ENCODE measurements at places on chromosomes 6 and 20.

- no peak for DNase-seq
Measured at GRCh38 chr6:11160199-11160598, 48.7 kb upstream of the ERVFRD-1 start.

GRCh38 chr6:43807228-43808061 is 37.4 kb downstream of the VEGFA start:
- DNase-seq = no peak

DNA sequence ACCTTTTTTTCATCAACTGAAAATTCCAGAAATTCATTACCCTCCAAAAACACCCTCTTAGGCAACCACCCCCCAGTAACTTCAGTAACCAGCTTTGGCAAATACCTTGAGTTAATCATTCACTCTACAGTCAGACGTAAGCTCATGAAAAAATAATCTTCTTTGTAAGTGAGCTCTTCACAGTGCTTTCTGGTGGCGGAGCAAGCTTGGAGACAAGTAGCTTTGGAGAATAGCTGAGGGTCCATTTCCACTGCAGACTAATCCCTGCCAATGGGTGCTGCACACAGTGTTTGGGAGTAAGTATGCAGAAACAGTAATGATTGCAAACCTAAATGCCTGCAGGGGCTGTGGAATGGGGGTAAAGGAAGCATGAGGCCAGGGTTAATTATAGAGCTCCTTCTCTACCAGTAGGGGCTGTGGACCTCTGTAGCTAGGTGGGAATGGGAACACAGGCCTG is 56.8 kb upstream of the HINT3 start:
- no peak for DNase-seq

DNA sequence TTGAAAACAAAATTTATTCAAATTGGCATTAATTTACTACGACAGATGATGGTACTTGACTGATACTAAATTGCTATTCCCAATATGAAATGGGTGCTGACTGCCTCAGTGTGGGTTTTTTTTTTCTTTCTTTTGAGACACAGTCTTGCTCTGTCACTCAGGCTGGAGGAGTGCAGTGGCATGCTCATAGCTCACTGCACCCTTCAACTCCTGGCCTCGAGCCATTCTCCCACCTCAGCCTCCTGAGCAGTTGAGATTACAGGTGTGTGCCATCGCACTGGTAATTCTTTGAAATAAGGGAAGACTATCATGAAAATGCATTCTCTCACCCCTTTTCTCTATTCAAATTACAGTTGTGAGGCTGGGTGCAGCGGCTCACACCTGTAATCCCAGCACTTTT is 22.5 kb downstream of the PDSS2 start:
- no peak for DNase-seq

DNA sequence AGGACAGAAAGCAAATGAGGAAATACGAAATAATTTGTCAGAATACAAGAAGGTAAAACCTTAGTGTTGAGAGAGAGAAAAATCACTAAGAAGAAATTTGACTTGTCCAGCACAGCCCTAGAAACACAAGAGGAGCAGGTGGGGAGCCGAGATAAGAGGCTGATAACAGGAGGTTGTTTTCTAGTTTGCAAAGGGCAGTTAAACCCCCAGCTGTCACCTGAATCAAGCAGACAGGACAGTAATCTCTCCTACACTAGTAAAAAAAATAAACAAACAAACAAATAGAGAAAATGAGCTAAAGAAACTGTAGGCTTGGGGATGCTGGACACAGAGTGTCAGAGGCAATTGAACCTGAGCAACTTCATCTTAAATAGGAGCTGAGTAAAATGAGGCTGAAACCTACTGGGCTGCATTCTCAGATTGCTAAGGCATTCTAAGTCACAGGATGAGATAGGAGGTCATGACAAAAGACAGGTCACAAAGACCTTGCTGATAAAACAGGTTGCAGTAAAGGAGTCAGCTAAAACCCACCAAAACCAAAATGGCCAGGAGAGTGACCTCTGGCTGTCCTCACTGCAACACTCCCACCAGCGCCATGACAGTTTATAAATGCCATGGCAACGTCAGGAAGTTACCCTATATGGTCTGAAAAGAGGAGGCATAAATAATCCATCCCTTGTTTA is 40.4 kb downstream of the FAM184A start:
- DNase-seq = no peak

GRCh38 chr20:54194724-54195438 is 13.0 kb upstream of the PFDN4 start:
- DNase-seq = no peak

DNA sequence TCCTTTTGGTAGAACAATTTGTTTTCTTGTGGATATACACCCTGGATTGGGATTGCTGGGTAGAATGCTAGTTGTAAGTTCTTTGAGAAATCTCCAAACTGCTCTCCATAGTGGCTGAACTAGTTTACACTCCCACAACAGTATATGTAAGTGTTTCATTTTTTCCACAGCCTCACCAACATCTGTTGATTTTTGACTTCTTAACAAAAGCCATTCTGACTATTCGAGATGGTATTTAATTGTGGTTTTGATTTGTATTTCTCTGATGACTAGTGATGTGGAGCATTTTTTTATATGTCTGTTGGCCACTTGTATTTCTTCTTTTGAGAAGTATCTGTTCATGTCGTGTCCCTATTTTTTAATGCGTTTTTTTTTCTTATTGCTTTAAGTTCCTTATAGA is 444.1 kb downstream of the CBLN4 start:
- no peak for DNase-seq

DNA sequence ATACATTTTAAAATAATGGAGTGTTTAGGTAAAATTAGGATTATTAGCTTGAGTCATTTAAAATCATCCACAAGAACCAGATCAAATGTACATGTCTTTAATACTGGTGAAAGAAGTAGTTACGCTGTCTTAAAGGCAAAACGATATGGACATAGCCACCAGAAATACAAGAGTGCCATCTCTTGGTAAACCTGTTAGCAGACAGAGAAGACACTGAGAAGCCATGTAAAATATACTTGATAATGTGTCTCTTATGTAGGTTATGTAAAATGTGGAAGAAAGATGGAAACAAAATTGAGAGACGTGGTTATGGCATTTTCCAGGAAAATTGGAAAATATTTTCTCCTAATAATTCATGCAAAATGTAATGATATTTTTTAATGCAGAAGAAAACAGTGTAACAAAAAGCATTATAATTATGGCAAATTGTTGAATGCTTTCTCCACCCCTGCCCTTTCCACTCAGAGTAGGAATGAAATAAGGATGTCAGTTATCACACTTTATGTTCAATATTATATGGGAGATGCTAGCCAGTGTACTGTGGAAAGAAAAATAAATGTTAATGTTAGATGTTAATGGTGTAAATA is 12.2 kb upstream of the SLC17A2 start:
- peak; percentile 16 for DNase-seq

GRCh38 chr6:149093643-149094042 is 223.9 kb upstream of the TAB2 start:
- peak; percentile 62 for DNase-seq

DNA sequence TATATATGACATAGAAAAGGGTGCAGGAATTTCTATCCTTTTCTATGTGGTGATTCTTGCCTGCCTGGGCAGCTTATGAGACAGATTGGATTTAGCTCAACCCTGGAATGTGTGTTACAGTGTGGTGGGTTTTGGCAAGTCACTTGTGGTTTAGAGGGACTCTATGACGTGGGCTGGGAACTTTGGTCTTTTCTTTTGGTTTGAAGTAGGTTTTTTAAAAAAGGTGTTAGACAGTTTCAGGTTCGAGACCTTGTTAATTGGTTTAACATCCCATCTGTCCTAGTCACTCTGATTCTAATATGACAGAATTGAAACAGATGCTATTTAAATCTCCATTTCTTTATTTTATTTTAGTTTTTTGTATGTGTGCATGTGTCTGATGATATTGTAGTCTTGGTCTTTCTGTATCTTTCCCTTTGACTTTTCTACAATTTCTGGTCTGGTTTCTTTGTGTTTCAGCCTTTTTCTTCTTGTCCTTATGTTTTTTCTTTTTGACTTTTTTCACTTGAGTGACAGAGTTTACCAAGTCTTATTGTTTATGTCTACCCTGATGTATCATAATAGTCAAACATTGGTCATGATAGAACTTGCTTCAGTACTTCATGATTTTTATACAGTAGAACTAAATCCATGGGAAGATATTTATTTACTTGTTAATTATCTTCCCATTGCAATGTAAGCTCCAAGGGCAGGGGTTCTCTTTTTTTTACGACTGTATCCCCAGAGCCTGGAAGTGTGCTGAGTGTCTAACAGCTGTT is 174.3 kb downstream of the CDKAL1 start:
- DNase-seq = no peak

DNA sequence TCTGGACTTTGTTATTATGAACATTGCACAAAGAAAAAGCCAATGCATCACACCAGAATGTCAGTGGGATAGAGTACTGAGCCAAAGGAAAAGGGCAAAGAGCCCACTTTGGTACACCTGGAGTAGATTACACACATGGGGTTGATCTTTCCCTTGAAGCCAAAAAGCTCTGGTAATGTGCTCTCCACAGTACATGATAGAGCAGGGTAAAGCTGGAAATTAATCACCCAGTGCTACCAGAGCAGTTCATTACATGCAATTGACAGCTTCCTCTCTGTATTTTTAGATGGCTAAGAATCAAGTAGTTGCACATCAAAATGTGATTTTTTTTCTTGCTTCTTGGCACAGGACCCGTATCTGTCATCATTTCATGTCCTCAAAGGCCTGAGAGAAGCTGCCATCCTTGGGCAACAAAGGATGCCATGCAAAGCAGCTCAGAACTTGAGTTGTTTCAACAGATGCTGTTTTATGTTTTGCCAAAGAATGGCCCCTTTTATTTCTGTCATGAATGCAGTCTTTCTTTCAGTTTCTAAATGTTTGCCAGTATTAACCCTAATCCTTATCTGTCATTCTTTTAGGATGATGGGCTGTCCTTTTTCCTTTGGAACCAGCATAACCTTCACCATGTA is 88.1 kb downstream of the HDGFL1 start:
- DNase-seq = no peak

DNA sequence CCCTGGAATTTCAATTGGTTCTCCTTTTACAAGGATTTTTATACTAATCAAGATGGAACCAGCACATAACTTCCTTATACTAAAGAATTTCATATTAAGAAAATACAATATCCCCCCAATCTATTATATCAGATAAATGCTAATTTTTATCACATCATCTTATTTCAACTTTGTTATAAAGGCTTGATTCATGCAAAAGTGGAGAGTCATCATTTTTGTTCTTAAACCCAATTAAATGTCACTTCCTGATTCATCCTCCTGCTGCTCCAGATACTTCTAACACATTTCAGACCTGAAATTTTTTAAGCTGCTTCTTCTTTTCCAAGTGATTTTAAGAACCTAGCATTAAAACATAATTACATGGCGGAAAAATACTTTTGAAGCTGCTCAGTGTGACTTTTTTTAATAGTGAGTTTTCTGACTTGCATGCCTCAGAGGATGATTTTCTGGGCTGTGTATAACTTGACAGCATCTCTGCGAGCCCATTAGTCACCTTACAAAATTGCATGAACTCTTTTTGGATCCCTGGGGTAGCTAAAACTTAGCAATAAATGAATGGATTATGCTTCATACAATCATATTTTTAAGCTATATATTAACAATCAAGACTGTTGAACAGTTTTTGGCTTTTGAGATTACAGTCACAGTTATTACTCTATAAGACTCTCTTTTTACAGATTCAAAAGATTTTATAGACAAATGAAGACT is 134.1 kb downstream of the ELOVL4 start:
- DNase-seq = no peak

DNA sequence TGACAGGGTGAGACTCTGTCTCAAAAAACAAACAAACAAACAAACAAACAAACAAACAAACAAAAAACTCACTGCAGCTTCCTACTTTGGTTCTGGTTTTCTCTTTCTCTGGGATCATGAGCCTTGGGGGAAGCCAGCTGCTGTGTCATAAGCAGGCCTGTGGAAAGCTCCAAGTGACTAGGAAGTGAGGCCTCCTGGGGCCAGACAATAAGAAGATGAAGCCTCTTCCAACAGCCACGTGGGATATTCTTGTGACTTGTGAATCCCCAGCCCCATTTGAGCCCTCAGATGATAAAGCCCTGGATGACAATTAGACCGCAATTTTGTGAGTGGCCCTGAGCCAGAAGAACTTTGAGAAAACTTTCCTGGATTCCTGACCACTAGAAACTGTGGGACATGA is 11.4 kb downstream of the HLA-A start:
- no peak for DNase-seq

GRCh38 chr20:13442986-13443385 is 195.7 kb downstream of the TASP1 start:
- no peak for DNase-seq

GRCh38 chr6:152587473-152587872 is 49.7 kb downstream of the SYNE1 start:
- DNase-seq = no peak

DNA sequence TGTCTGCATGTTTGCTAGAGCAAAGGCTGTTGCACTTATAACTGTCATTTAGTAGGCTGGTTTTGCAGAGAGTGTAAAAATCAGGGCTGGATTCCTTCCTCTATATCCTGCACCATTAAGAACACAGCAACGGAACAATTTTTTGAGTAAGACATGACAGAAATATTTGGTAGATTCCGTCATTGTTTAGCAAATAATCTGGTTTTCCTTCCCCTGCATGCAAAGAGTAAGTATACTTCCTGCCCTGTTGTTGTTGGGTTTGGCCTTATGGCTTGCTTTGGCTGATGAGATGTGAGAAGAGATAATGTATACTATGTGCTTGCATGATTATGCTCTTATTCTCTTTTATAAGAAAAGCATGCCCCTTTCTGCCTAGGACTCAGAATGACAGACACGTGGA is 23.8 kb downstream of the MANEA start:
- no peak for DNase-seq

- DNase-seq = no peak
Measured at GRCh38 chr20:52972965-52973819, 1.0 kb downstream of the TSHZ2 start.

DNA sequence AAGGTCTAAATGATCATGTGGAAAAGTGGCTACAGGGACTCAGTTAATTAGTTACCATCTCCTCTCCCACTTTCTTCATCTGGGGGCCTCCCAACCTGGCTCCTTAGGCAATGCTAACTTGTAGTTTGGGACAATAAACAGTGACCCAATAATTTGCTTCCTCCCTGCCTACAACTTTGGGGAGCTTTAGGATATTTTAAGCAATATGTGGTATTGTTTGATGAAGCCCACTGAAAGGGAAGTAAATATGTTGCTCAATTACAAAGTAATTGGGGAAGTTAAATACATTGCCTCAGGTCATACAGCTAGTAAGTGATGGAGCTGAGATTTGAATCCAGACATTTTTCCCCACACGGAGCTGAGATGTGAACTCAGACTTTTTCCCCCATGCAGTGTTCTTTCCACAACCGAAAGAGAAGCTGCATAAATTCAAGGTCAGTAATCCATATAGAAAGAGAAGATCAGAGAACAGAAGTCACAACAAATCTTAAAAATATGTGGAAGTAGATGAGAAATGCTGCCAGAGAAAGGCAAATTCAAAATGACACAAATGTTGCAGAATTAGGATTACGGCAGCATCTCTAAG is 26.6 kb downstream of the ZHX3 start:
- no peak for DNase-seq

Data from fibroblast of skin of left quadriceps (primary cell).